HCT116 (cell line): ENCODE measurements at places on chromosomes 11 and 22. TPM values are rescaled to one million over a fixed set of nuclear protein-coding genes. Genes with fewer than 3 reads are reported as not detected.

Gene UPK3A
- total RNA-seq, result not detected

DNA sequence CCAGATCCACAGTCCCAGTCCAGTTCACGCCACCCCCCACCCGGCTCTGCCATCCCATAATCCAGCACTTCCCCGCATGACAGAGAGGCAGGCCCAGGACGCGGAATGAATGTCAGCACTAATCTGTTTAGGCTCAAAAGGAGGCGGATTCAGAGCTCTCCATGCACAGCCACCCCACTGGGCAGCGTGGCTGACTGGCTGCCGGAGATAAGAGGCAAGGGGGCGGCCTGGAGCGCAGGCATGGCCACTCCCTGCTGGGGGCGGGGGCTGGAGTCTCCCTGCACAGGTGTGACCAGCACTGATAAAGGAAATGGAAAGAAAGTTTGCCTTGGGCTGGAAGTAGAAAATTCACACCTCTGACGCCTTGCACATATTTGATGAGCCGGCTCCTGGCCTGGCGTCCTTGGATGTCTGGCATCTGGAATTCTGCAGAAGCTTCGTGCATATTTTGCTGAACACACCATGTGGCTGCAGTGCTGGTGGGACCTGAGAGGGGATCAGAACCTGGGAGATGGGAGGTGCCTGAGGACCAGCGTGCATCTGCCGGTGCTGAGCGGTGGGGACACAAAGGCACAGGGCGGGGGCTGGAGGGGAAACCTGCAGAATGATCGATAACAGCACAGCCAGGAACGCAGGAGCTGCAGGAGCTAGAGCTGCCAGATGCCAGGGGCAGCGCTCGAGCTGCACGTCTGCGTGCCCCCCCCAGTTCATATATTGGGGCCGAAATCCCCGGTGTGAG, 344.4 kb downstream of the CTTN start:
- no peak overlapping the region for H3K27ac ChIP-seq
- H3K36me3 ChIP-seq, result no peaks in the 10 kb centered on the region
- peaks cover 6% of the 10 kb centered on the region; the same call in 1 of the 2 replicates for H3K4me1 ChIP-seq
- no peaks in the 10 kb centered on the region for H3K27me3 ChIP-seq
- no peak overlapping the region for H3K4me3 ChIP-seq

Gene TMEM151A
- total RNA-seq, result 5.9 TPM

- 0 out of 2 replicates have a peak, but pooled peaks cover 13% of the 10 kb centered on the region for H3K27me3 ChIP-seq
- no peak overlapping the region for H3K4me3 ChIP-seq
- no peak overlapping the region for H3K27ac ChIP-seq
- H3K4me1 ChIP-seq, result no peaks in the 10 kb centered on the region
- no peak for DNase-seq
These were observed 915 bp downstream of the FEZ1 start for GRCh38 chr11:125494974-125495725.
